Esophagus muscularis mucosa (tissue), 4 donors: ENCODE measurements at places on chromosomes 3 and 15.

GRCh38 chr3:65914740-65915367 is 123.9 kb downstream of the MAGI1 start:
- DNase-seq: no peak

- DNase-seq: no peak
Observed at GRCh38 chr3:140943781-140944552, 2.3 kb downstream of the SLC25A36 start.

DNA sequence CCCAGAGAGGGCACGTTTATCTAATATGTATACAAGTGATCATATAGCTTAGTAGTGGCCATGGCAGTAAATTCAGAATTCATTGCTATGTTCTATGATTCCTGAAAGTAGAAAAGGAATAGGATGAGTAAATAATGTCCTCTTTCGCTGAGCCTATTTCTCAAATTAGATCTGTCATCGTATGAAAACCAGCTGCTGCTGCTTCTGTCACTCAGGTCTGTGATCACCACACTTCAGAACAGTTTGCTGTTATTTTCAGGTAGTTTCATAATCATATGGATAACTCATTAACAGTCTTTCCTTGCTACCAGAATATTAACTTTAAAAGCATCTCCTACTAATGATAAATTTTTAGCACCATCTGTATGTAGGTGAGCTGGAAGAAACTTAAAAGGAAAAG is 289.1 kb upstream of the AZI2 start:
- no peak for DNase-seq

- DNase-seq: no peak
Observed at GRCh38 chr15:42593143-42593542, 17.7 kb downstream of the STARD9 start.

- DNase-seq: no peak
Observed at GRCh38 chr3:112629425-112629824, 11.5 kb downstream of the CCDC80 start.

GRCh38 chr15:63822580-63822979 is 11.2 kb downstream of the HERC1 start:
- DNase-seq: no peak

GRCh38 chr15:36365963-36366362 is 213.5 kb upstream of the CDIN1 start:
- DNase-seq: no peak

GRCh38 chr3:114179575-114179974 is 723 bp upstream of the DRD3 start:
- DNase-seq: no peak

GRCh38 chr15:90553248-90553745 is 23.6 kb downstream of the CRTC3 start:
- DNase-seq: no peak

GRCh38 chr3:10546181-10546624 is 40.8 kb upstream of the ATP2B2 start:
- peak; percentile 68 for DNase-seq

DNA sequence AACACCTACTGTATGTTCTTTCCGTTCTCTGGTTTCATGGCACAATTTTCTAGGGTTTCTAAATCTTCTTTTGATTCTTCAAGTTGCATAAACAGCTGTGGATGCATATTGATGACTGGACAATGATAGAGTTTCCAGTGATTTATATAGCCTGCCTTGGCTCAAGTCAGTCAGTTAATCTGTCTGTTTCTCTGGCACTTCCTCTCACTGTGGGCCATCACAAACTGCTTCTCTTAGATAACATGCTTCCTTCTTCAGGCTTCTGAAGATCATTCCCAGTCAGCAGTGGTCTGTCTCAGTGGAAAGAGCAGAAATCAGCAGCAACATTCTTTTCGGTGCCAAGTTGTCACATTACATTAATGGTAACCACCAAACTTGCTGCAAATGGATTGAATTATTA is 207.2 kb downstream of the RYR3 start:
- DNase-seq: no peak

DNA sequence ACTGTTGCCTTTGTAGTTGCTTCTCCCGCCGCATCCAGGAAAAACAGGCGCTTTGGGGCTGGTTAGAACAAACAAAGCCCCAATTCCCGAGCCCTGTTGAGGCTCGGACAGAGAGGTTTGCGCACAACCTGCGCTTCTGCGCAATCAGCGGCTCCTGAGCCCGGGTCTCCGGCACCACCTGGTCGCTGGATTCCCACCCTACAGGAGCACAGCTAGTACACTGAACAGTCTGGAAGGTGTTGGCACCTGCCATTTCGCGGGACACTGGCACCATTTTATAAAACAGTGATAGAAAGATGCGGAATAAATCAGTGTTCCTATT is 13.8 kb downstream of the ZIC4 start:
- DNase-seq: no peak

- DNase-seq: no peak
Observed at GRCh38 chr3:42581400-42581708, 413 bp downstream of the SEC22C start.

DNA sequence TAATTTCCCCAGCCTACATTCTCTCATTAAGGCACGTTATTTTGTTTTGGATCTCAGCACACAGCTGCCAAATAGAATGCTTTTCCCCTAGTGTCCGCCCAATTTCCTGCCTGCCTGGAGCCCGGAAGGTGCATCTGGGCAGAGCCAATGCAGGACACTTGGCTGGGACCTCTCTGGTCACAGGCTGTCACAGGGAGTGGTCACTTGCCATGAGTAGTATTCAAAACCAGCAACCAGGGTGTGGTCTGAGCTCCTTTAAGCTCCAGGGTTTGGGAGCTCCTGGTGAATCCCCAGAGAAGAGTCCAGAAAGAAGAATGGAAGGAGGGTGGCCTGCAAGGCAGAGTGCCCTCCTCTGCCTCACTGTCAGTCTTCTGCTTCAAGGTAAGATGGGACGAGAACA is at the start of gene HTR3C:
Gene HTR3C (plus strand): TSS at position 281 of the 400 bp plus-strand sequence. CDS start 34 bp downstream, at position 315.
- no peak for DNase-seq

- DNase-seq: no peak
Observed at GRCh38 chr3:27354588-27355203, 14.5 kb downstream of the NEK10 start.

DNA sequence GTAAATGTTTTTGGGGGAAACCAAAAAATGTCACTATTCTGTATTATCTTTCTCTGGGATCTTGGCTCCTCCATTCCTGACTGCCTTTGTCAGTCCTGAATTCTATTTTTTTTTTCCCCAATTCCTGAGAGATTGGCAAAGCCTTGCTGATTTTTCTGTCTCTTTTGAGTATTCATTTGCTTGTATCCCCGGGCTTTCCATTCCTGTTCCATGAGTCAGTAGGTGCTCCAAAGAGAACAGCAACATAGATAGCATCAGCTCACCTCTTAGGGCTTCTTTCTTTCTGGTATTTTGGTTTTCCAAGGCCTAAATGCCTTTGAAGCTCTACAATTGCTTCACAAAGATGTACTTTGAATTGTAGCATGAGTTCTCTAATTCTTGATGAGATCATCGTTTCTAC is 271.7 kb upstream of the LRRC3B start:
- no peak for DNase-seq

DNA sequence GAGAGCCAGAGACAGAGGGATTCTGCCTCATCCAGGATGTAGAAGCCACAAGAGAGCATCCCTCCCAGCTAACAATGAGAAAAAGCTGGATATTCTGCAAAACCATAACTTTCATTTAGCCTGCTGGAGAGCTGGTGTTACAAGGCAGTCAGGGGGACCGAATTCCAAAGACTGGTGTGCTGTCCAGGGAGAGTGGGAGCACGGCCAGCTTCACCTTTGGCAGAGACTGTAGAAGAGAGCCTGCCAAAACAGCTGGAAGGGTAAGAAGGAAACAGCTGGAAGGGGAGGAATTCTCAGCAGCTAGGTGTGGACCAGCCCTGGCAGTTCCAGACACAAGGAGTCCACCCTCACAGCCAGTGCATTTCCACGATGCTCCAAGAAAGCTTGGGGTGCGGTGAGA is 109.9 kb upstream of the LINGO1 start:
- no peak for DNase-seq

DNA sequence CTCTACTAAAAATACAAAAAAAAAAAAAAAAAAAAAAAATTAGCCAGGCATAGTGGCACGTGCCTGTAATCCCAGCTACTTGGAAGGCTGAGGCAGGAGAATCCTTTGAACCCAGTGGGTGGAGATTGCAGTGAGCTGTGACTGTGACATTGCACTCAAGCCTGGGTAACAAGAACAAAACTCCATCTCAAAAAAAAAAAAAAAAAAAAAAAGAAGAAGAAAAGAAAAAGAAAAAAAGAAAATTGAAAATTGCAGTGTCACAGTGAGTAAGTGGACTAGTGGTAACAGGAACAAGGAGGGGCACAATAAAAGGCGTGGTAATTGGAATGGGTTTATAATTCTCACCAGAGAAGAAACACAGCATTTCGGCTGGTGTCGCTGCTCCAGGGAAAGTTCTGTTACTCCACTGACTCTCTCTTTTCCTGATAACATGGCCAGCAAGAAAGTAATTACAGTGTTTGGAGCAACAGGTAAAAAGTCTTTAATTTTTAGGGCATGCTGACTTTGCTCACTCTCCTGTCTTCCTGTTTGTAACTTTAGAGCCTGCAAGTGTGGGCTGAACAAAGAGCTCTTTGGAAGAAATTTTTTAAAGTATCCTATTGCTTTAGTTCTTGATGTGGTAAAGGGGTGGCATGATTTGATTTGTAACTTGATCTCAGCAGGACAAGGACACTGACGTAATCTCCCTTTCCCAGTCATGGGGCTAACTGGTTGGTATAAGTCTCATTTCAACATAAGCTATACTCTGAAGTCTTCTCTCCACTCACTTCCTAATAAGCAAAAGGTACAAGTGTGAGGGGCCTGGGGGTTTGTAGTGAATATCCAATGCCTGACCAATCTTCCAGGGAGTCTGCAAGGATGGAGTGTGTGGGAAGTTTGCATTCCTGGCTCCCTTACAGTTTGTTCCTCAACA is 22.1 kb upstream of the TRA2B start:
- DNase-seq: no peak

DNA sequence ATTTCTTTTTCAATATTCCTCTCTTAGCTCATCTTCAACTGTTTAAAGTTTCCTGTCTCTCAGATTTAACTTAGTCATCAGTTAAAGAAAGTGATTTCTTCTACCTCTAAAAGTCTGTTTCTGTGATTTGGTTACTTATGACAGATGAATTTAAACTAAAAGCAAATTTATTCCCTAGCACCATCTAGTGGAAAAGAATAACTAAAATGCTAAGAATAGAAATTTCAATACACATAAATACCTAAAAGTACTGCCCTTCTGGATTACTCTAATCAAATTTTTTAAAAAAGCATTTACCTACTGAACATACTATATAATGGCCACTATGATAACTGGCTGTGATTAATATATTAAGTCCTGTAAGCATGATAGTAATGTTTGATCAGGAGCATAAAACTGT is 14.0 kb upstream of the ZCWPW2 start:
- DNase-seq: no peak

GRCh38 chr15:96586901-96587300 is 256.4 kb downstream of the NR2F2 start:
- DNase-seq: no peak

GRCh38 chr15:40081691-40082194 is 26.9 kb downstream of the BMF start:
- no peak for DNase-seq

DNA sequence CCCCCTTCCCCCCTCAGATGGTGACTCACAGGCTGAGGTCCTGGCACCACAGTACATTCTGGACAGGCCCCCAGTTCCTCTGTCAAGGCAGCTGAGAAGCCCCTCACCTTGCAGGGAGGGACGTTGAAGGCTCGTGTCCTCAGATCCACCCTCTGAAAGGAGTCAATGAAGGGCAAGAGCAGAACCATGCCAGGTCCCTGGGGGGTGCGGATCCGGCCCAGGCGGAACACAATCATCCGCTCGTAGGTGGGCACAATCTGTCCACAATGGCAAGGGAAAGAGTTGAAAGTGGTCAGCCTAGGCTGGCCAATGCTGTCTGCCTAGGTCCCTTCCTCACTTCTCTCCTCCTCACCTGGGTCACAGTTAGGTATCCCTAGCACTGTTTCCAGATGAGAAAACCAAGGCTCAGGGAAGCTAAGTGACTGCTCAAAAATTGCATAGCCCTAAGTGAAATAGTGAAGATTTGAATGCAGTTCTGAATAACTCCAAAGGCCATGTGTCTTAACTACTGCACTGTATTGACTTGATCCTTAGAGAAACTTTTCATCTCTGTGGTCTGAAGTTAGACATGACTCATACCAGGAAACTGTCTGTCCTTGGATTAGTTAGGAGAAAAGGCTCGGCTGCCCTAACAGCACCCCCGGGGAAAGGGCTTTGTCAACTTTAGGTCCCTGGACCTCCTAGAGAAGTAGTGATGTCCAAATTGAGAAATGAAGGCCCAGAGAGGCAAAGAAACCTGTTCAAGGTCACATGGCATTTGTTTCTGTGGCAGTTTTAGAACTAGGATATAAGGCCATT is 2.9 kb downstream of the STOML1 start:
- DNase-seq: no peak

DNA sequence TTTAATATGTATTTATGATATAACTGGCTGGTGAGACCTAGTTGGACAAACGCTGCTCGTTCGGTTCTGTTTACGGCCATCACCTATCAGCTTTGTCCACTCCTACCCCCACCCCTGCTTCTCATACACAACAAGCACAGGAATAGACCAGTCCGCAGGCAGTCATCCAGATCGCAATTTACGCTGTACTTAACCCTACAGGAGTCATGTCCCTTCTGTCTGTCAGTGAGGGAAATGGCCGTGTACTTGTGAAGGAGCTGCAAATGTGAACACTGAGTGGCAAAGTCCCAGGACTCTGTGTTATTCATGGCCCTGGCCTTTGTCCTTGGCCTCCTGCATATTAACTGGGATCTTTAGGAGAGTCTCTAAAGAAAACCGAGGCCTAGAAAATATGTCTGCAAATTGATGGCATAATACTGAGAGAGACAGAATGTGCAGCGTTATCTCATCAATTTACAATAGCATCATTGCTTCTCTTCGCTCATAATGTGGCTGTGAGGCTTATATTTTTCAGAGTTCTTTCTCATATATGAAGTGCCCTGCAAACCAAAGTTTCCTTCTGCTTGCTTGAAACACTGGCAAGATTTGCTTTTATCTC is 7.2 kb upstream of the ABHD10 start:
- DNase-seq: no peak

GRCh38 chr3:126261037-126261436 is 80.7 kb upstream of the ALDH1L1 start:
- peak; percentile 96 for DNase-seq

DNA sequence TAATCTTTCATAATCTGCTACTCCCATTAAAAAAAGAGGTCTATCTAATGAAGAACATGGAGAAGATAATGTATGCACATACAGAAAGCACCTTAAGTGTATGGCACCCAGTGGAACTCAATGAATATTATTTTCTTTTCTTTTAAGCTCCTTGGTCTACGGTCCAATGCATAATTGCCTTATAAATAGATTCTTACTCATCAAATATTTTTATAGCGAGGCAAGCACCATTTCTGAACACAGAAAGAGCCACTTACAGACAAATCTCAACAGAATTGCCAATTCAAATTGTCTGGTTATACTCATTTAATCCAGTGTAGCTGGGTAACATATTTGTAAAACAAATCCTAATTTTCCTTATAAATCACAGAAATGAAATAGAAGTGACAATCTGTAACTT is 6.3 kb downstream of the PDZRN3 start:
- no peak for DNase-seq
